Foreskin melanocyte (primary cell): ENCODE measurements at places on chromosomes 3 and 15.

- no peak for DNase-seq
Observed at GRCh38 chr15:70935631-70936030, 43.0 kb downstream of the LRRC49 start.

GRCh38 chr3:143329567-143330211 is 210.1 kb downstream of the CHST2 start:
- DNase-seq: no peak

DNA sequence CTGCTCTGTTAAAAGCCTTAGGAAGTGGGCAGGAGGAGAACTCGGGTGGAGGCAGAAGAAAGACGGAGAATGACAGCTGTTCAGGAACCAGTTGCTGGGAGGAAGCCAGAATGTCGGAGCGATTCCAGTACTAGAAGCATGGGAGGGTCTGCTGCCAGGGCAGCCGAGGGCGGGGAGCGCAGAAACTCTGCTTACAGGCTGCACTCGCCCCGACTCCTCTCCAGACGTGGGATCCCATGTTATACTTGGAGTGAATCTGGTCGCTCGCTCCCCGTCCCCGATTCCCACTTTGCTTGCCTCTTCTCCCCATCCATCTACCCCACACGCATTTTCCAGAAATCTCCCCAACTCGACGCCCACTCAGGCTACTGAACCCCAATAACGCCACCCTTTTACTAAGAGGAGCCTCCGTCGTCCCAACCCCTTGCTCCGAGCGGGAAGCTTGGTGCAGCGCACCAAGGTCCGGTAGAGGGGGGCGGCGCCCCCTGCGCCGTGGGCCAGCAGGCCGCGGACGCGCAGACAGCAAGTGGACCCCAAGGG is 665 bp downstream of the GATM start:
- no peak for DNase-seq

DNA sequence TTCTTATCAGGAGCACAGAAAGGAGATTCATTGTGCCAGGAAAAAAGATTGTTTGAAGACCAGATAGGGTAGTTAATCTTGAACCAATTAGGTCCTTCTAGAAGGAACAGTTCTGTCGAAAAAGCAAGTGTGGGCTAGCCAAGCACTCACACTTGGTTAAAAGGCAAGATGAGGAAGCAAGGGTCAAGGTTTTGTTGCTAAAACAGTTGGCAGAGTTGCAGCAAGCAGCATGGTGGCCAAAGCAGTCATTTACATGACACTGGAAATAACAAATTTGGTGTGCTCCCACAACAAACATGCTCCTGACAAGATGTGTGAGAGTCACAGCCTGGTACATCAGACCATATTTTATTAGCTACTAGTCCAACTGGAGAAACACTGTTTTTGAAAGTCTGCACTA is 228.0 kb upstream of the CFAP20DC start:
- no peak for DNase-seq

- no peak for DNase-seq
Observed at GRCh38 chr3:138717348-138717747, 108.8 kb downstream of the FAIM start.

DNA sequence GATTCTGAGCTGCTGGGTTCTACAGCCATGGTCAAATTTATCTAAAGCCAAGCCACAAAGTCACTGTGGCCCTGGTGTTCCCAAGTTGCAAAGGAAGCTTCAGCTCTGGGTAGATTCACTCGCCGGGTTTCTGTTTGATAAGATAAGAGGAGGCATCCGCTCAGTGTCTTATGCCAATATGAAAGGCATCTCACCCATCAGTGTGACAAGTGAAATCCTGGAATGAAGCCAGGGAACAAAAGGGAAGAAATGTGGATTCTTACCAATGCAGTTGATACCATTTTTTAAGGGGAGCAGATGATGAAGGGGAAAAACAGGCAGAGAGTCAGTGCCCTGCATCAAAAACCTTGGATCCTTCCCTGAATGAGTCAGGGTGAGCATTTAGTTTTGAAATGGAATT is 2.8 kb upstream of the CPNE4 start:
- no peak for DNase-seq

GRCh38 chr3:158205324-158205723 is 95.4 kb downstream of the RSRC1 start:
- no peak for DNase-seq

- DNase-seq: no peak
Observed at GRCh38 chr15:39770748-39771689, 11.6 kb downstream of the FSIP1 start.
